ENCODE measurements at places on chromosomes 3 and 15.

GRCh38 chr3:49791571-49791970, 5.2 kb upstream of the IP6K1 start:
- DNase-seq: no peak

- no peak for DNase-seq
These were observed 73.0 kb downstream of the MYH15 start for GRCh38 chr3:108437439-108437838.

- DNase-seq: no peak
These were observed 44.1 kb upstream of the ICE2 start for GRCh38 chr15:60523056-60523455.

DNA sequence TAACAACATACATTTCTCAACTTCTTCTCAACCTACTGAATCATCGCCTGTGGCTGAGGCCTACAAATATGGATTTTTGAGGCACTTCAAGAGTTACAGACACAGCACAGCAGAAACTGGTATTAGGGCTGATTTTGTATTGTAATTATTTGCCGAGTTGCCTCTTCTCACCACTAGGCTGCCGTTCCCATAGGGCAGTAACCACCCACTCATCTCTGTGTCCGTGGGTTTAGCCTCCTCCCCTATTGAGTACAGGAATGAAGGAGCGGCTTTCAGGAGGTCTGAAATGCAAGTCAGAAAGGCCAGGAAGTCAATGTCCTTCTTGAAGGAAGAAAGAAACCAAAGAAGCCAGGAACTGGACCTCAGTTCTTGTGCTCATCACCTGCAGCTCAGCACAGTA, 220.8 kb downstream of the MTHFS start:
- no peak for DNase-seq

DNA sequence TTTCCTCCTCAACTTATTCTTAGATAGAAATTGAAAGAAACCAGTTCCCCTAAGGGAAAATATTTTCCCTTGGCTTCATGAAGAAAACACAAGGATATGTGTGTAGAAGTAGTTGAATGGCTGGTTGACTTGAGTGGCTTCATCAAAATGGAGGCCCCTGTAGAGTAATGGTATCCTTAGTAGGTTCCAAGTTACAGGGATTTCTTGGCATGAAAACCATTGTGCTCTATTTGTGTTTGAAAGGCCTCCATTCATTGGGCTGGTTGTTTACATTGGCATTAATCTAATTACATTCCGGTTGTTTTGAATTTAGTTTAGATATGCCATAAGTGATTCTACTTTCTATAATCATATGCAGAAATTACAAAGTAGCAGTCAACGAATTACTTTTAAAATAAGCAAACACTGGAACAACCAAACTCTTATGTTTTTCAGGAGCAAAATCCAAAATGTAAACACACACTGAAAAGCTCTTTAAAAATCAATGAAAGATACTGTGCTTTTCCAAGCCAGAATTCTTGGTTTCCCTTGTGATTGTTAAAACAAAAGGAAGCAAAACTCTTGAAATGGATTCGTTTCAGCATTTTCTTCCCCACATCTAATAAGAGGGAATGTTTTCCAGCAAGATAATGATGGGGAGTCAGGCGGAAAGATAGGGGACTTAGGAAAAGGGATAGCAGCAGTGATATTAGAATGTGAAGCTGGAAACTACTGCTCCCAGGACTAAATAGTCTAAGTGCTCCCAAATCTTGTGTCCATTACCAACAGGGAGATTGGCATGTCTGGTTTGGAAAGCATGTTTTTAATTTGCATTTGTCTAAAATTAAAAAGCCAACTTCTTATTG, 77.0 kb downstream of the EPHA3 start:
- no peak for DNase-seq

DNA sequence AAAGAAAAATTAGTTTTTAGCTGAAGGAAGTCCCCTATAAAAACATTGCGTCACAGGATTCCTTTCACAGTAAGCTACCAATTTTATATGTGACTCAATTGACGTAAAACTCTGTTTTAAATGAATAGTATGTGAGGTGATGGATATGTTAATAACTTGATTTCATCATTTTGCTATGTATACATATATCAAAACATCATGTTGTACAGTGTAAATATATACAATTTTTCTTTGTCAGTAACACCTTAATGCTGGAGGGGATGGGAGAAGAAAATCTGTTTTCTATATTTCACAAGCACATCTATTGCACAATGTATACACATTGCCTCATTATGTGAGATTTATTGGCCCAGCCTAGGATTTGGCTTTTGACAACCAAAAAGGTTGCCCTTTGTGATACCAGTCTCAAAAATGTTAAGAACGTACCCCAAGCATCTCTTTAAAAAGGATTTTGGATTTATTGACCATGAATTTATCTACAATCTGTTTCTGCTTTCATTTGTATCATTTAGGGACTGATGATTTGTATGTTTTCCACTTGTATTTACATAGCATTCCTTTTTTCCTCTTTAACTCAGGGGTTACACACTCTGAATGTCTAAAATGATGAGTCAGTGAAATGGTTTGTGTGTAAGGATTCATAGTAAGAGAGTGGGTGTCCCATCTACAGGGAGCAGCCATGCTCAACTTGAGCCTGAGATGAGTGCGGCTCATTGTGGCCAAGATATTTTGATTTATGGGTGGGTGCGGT, 62.6 kb downstream of the CRTC3 start:
- no peak for DNase-seq

- no peak for DNase-seq
These were observed 658.4 kb upstream of the NECTIN3 start for GRCh38 chr3:110413266-110413665.

DNA sequence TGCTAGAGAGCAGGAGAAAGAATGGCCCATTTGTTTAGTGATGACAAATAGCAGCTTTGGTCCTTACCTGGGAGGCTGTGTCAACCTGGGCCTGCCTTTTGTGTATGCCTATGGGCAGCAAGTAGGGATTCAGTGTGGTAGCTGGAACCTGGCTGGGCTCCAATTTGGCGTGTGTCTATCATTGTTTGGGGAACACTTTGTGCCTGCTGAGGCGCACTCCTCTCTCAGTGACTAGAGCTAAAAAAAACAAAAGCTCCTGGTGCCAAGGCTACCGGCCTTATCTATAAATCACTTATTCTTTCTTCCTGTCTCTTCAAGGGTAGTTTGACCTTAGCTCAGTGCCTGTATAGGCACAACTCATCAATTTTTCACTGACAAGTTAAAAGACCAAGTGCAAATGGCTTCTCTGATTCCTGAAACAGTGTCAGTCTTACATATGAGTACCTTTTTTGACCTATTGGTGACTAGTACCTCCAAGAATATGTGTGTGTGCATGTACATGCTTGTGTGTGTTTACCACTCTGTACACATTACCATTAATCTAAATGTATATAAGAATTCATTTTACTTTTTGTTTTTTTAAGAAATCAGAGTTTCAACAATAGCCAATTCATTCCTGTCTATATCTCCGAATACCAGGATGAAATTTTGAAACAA, 54.6 kb downstream of the GMNC start:
- DNase-seq: no peak

- no peak for DNase-seq
These were observed 153.7 kb downstream of the TIGIT start for GRCh38 chr3:114447545-114447944.

- no peak for DNase-seq
These were observed 79.8 kb downstream of the SHQ1 start for GRCh38 chr3:72768481-72768880.

- DNase-seq: no peak
These were observed 252.4 kb upstream of the HES1 start for GRCh38 chr3:193883551-193883950.

DNA sequence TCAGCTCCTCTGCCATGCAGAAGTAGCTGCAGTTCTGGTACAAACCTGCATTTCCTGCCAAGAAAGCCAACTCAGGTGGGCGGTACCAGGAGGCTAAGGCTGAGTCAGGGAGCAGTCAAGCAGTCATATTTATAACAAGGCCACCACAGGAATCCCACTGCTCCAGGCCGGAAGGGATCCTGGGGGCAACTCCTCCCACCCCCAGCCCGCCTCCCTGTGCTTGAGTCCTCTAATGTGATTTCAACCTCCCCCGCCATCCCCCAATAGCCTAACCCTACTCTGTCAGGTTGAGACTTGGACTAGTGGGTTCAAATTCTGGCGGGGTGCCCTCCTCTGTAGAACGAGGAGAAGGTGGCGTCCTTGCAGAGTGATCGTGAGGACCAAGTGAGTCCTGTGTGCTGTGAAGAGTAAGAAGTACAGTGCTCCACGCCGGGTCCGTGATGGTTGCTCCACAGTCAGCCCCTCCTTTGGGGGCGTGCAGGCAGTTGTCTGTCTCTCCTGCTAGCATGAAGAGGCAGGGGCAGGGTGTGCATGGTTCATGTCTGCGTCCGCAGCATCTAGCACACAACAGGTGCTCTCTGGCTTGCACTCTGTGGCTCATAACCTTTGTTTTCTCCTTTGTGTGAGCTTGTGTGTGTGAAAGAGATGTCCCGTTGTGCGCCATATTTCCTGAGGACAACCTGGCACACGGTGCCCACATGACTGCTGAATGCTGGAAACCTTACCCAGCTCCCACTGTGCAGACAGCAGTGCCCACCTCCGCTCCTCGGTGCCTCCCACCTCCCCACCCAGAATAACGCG, 78.3 kb downstream of the SMAD6 start:
- no peak for DNase-seq

DNA sequence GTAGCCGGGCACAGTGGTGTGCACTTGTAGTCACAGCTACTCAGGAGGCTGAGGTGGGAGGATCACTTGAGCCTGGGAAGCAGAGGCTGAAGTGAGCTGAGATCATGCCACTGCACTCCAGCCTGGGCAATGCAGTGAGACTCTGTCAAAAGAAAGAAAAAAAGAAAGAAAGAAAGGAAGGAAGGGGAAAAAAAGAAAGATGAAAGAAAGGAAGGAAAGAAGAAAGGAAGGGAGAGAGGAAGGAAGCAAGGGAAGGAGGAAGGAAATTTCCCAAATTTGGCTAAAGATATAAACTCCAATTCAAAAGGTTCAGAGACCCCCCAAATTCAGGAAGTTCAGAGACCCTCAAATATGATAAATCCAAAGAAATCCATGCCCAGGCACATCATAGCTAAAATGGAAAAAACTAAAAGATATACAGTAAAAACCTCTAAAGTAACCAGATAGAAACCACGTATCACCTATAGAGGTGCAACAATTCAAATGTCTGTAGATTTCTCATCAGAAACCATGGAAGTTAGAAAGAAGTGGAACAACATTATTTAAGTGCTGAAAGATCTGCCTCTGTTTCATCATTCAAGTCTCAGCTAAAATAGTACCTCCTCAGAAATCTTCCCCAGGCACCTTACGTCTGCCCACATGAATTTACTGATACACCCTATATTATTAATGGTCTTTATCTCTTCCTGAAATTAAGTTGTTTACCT, 10.7 kb downstream of the DET1 start:
- DNase-seq: no peak

DNA sequence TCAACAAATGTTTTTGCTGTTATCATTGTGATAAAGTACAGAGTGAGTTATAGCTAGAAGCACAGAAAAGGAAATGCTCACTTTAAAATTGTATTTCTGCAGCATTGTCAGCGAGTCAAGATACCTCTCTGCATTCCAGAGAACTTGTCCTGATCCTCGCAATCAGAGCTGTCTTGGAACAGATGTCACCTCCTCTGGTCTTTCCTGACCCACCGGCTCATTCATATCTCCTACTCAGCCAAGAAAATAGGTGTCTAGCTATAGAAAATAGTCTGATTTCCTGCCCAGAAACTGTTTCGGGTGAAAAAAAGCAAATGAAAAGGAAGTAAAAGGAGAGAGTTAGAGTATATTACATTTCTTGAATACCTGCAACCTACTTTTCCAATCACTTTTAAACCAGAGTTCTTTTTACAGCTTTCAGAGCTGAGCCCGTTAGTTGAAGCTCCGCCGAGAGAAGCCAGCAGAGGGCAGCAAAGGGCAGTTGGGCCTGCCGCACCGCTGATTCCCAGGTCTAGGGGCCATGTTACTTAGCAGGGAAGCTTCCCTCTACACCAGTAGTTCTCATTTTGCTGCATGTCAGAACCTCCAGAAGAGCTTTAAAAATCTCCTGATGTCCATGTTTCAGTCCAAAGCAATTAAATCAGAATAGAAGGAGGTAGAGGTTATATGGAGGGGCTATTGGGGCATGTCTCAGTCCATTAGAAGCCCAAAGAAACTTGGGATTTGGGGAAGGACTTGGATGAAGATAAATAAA, 185.7 kb upstream of the THRB start:
- peak; percentile 56 for DNase-seq

DNA sequence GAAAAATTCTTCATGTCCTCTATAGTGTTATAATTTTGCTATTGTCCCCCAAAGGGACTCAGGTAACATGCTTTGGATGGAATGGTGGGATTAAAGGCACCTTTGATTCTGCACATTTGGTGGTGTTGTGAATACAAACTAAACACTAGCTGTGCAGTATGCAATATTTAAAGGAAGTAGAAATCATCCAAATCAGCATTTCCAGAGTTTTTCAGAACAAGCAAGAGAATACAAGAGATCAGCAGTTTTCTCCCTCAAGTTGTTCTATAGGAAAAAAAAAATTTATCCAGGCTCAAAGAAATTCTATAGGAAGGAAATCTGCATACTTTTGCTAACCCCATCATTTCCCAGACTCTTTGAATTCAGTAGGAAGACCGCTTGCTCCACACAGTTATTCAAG, 10.2 kb upstream of the ADIPOQ start:
- no peak for DNase-seq

GRCh38 chr3:177603148-177603603, 405.9 kb upstream of the TBL1XR1 start:
- peak; percentile 20 for DNase-seq

GRCh38 chr15:96889734-96890480, 559.4 kb downstream of the NR2F2 start:
- DNase-seq: no peak

- DNase-seq: no peak
These were observed at the start of gene SPATA16 for GRCh38 chr3:173140986-173141385. Gene SPATA16, minus strand, starts transcription at chr3:173141235. Its CDS starts 23,504 bp downstream, at chr3:173117731.

All from GDM1 (cell line).